ENCODE measurements at places on chromosomes 3 and 15.

DNA sequence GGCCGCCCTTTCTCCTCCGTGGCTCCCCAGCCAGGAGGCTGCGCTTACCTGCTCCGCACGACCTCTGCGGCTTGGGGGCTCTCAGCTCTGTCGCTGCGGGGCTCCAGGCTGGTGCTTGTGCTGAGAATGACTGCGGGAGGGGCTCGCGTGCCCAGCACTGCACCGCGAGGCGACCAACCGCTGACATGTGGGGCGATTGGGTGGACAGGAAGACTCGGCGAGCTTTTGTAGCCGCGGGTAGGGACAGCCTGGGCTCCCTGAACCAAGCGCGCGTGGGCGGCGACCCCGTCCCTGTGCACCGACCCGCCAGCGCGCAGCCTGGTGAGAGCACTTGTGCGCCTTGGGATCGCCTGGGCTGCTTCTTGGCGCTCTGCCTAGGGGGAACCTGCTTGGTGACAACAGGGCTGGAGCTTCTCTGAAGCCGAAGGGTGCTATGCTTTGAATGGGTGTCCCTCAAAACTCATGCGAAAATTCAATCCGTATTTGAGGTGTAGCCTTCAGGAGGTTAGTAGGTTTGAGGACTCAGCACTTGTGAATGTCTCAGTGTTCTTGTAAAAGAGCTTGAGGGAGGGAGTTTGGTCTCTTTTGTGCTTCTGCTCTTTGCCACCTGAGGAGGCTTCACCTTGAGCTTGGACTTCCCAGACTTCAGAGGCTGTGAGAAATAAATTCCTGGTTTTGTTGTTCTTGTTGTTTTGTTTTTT lies 50.4 kb downstream of the IL12A start:
- H3K27me3 ChIP-seq = peaks cover 13% of the 10 kb centered on the region
- H3K27ac ChIP-seq = no peak overlapping the region
- H3K4me3 ChIP-seq = peak overlapping the region; percentile 73

DNA sequence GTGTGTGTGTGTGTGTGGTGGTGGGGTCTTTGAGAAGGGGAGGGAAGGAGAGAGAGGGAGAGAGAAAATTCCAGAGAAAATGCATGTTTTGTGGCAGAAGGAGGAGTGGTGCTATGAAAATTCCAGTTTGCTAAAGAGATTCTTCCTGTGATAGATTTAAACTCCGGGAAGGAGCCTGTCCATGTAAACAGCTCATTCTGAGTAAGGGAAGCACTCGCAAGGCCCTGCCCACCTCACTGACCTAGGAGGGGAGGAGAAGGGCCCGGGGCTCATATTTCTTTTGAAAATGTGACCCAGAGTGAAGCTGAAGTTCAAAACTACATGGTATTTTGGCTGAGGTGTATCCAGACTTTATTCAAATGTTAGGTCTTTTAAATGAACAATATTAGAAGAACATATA lies 41.3 kb downstream of the ADAMTSL3 start:
- no peaks in the 10 kb centered on the region for H3K36me3 ChIP-seq
- peak; percentile 40 for DNase-seq
- H3K27me3 ChIP-seq = no peaks in the 10 kb centered on the region
- H3K27ac ChIP-seq = no peak overlapping the region

- peaks cover 13% of the 10 kb centered on the region for H3K4me1 ChIP-seq
- H3K27ac ChIP-seq = no peak overlapping the region
- DNase-seq = no peak
- no peaks in the 10 kb centered on the region for H3K27me3 ChIP-seq
Observed at GRCh38 chr3:172150913-172151650, 111.7 kb downstream of the FNDC3B start.

GRCh38 chr3:48425281-48425812 lies 4.5 kb downstream of the PLXNB1 start:
- H3K27me3 ChIP-seq = no peaks in the 10 kb centered on the region
- H3K36me3 ChIP-seq = peaks cover 45% of the 10 kb centered on the region
- DNase-seq = no peak
- H3K27ac ChIP-seq = no peak overlapping the region

DNA sequence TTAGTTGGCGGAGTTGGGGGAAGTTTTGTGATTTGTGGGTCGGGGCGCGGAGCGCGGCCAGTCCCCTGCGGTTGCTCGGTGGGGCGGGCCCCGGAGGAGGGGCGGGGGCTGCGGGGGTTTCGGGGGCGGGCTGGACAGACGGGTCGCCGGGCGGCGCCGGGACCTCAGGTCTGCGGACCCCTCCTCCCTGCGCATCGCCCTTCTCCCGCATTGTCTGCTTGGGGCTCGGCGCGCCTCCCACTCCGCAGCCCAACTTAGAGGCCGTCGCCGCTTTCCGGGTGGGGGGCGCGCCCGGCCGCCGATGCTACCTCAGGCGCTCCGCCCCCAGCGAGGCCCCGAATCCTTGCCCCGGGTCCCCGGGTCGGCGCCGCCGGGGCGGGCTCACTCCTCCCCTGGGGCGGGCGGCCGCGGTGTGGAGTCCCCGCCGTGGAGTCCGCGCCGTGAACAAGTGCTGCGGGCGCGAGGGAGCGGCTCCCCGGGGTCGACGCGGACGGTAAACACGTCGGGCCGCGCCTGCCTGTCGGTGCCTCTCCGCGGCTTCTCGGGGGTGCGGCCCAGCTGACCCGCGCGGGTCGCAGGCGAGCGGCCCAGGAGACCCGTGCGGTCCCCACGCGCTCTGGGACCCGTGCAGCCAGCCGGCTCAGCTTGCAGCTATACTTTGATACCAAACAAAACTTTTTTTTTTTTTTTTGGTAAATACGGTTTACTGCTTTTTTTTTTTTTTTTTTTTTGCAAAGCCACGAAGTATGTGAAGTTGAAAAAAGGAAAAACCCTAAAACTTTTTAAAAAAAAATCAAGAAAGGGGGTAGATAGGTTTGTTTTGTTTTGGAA lies 624 bp downstream of the AKAP13 start:
- H3K36me3 ChIP-seq = no peaks in the 10 kb centered on the region
- no peaks in the 10 kb centered on the region for H3K27me3 ChIP-seq
- DNase-seq = peak; percentile 54
- H3K4me1 ChIP-seq = peaks cover 2% of the 10 kb centered on the region

- H3K27ac ChIP-seq = peak overlapping the region; percentile 30
- no peaks in the 10 kb centered on the region for H3K27me3 ChIP-seq
- DNase-seq = peak; percentile 94
- no peaks in the 10 kb centered on the region for H3K36me3 ChIP-seq
- peak overlapping the region; percentile 29 for H3K4me3 ChIP-seq
Observed at GRCh38 chr3:156483426-156483825, 71.5 kb downstream of the SSR3 start.

- no peaks in the 10 kb centered on the region for H3K36me3 ChIP-seq
- no peak overlapping the region for H3K4me3 ChIP-seq
- H3K27me3 ChIP-seq = no peaks in the 10 kb centered on the region
- DNase-seq = no peak
Observed at GRCh38 chr15:56410721-56411120, 45.5 kb downstream of the TEX9 start.

- H3K36me3 ChIP-seq = peaks cover 79% of the 10 kb centered on the region
- DNase-seq = no peak
- no peaks in the 10 kb centered on the region for H3K27me3 ChIP-seq
- H3K27ac ChIP-seq = no peak overlapping the region
Observed at GRCh38 chr3:160287666-160288065, 62.4 kb downstream of the C3orf80 start.

GRCh38 chr3:130671545-130672312 lies 74.9 kb downstream of the PIK3R4 start:
- no peak overlapping the region for H3K4me3 ChIP-seq
- DNase-seq = no peak
- H3K27me3 ChIP-seq = no peaks in the 10 kb centered on the region
- no peak overlapping the region for H3K27ac ChIP-seq
- peaks cover 48% of the 10 kb centered on the region for H3K36me3 ChIP-seq

GRCh38 chr3:155270063-155270462 lies 23.4 kb downstream of the STRIT1 start:
- H3K4me3 ChIP-seq = no peak overlapping the region
- H3K36me3 ChIP-seq = no peaks in the 10 kb centered on the region
- peaks cover 7% of the 10 kb centered on the region for H3K4me1 ChIP-seq
- DNase-seq = no peak

DNA sequence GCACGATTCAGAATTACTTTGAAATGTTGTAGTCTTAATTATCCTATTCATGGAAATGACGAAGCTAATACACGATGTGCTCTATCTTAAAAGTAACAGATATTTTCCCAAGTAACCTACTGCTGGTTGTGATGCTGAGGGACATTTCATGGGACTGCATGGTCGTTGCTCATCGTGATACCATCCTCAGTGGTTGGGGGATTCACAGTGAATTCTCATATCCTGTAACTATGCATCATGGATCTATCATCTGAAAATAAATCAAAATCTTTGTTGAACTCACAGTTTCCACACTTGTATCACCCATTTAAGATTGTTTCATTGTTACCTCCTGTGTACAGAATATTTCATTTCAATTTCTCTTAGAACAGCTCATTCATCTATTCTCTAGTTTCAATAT lies 84.7 kb downstream of the OPA1 start:
- H3K36me3 ChIP-seq = no peaks in the 10 kb centered on the region
- H3K4me1 ChIP-seq = no peaks in the 10 kb centered on the region
- H3K27me3 ChIP-seq = no peaks in the 10 kb centered on the region
- H3K27ac ChIP-seq = no peak overlapping the region
- H3K4me3 ChIP-seq = no peak overlapping the region

GRCh38 chr3:95731753-95732152 lies 1082.6 kb upstream of the EPHA6 start:
- no peak for DNase-seq
- H3K27me3 ChIP-seq = no peaks in the 10 kb centered on the region
- H3K27ac ChIP-seq = no peak overlapping the region
- no peaks in the 10 kb centered on the region for H3K36me3 ChIP-seq
- no peaks in the 10 kb centered on the region for H3K4me1 ChIP-seq
- H3K4me3 ChIP-seq = no peak overlapping the region

DNA sequence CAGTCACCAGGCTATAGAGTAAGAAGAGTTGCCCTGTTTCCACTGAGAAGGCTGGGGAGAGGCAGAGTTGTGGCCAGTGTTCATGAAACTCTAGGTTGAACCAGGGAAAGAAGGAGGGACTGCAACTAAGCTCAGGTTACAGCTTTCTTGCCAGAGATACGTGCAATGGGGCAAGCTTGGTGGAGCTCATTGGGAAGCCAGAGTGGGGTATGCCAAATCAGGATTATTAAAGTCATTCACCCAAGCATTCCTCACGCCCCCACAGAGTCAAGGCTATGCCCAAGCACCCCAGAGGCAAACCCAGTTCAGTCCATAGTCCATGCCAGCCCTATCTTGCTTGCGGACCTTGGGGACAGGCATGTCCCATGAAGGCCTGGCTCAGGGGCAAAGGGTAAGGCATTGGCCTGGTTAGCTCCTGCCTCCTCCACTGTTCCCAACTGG lies 17.6 kb downstream of the SLC6A20 start:
- no peak overlapping the region for H3K4me3 ChIP-seq
- H3K27me3 ChIP-seq = peaks cover 84% of the 10 kb centered on the region
- DNase-seq = no peak
- H3K4me1 ChIP-seq = peaks cover 2% of the 10 kb centered on the region

DNA sequence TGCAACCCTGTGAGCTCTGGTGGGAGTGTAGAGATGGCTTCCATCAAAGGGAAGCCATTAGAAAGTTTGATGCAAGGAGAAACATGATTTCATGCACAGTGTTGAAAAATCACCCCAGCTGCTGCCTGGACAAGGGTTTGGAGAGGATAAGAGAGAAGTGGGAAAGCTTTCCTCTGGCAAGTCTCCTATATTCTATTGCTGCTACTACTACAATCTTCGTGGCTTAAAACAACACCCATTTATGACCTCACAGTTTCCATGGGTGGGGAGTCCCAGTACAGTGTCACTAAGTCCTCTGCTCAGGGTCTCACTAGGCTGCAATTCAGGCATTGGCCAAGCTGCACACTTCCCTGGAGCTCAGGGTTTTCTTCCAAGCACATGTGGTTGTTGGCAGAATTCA lies 229.3 kb downstream of the TAFA4 start:
- no peaks in the 10 kb centered on the region for H3K36me3 ChIP-seq
- H3K4me3 ChIP-seq = no peak overlapping the region
- DNase-seq = no peak
- no peaks in the 10 kb centered on the region for H3K4me1 ChIP-seq

GRCh38 chr15:77398927-77399326 lies 21.0 kb downstream of the PEAK1 start:
- no peaks in the 10 kb centered on the region for H3K36me3 ChIP-seq
- no peak for DNase-seq
- no peaks in the 10 kb centered on the region for H3K27me3 ChIP-seq
- H3K27ac ChIP-seq = no peak overlapping the region
- no peak overlapping the region for H3K4me3 ChIP-seq

DNA sequence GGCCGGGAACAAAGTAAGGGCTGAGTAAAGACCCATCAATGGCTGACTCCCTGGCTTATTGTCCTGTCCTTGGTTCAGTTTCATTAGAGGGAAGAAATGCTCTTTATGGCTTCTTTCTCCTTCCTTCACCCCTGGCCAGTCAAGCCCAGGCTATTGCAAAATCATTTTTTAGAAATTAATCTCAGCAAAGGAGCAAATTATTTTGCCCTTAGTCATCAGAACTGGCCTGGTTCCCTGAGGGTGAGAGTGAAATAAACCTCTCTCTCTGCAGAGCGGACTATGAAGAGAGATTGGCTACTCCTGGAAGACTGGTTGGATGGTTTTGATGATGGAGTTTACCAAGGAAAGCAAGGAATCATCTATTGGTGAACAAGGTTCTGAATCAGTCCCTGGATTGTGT lies 52.7 kb upstream of the OXTR start:
- no peaks in the 10 kb centered on the region for H3K27me3 ChIP-seq
- no peak overlapping the region for H3K4me3 ChIP-seq
- no peaks in the 10 kb centered on the region for H3K36me3 ChIP-seq
- H3K27ac ChIP-seq = peak overlapping the region; percentile 50
- DNase-seq = peak; percentile 31

GRCh38 chr3:119774444-119774843 lies 7.5 kb upstream of the NR1I2 start:
- no peaks in the 10 kb centered on the region for H3K27me3 ChIP-seq
- H3K27ac ChIP-seq = no peak overlapping the region
- no peak for DNase-seq
- H3K36me3 ChIP-seq = no peaks in the 10 kb centered on the region
- no peaks in the 10 kb centered on the region for H3K4me1 ChIP-seq

GRCh38 chr15:90227816-90228772 lies 5.6 kb downstream of the CIB1 start:
- peaks cover 15% of the 10 kb centered on the region for H3K4me1 ChIP-seq
- DNase-seq = no peak
- no peak overlapping the region for H3K4me3 ChIP-seq
- peaks cover 89% of the 10 kb centered on the region for H3K36me3 ChIP-seq
- no peak overlapping the region for H3K27ac ChIP-seq

GRCh38 chr15:98648654-98649471 lies 524 bp downstream of the IGF1R start:
- no peaks in the 10 kb centered on the region for H3K36me3 ChIP-seq
- peaks cover 6% of the 10 kb centered on the region for H3K4me1 ChIP-seq
- peak overlapping the region; percentile 94 for H3K4me3 ChIP-seq

DNA sequence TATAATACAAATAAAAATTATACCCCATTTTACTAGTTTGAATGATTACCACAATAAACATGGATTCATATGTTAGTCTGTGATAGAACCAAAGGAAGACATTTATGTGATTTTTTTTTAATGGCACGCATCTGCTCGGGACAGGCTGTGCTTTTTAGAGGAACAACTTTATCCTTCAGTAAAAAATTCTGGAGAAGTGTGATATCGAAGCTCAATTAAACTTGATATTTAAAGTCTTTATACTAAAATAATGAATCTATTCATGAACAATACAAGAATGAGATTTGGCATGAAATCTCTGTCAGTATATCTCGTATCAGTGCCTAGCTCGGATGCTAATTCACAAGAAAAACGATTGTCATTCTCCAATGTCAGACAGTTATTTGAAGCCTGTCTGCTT lies 230.8 kb upstream of the ZNF717 start:
- no peaks in the 10 kb centered on the region for H3K36me3 ChIP-seq
- no peaks in the 10 kb centered on the region for H3K27me3 ChIP-seq
- H3K4me1 ChIP-seq = no peaks in the 10 kb centered on the region
- no peak for DNase-seq
- H3K27ac ChIP-seq = no peak overlapping the region

Data from mesenchymal stem cell (in vitro differentiated cells and primary cell).